Lung (tissue), 17 donors: ENCODE measurements at places on chromosomes 12 and 14. TPM values are rescaled to one million over a fixed set of nuclear protein-coding genes. Genes with fewer than 3 reads are reported as not detected.

CCDC196 gene
- not detected for total RNA-seq

FBXO34 gene
- total RNA-seq, result 59.4 TPM

IL31 gene
- total RNA-seq, result not detected

IGF1 gene
- 60.7 TPM for total RNA-seq

IFNG gene
- 0.40 TPM for total RNA-seq

NELL2 gene
- total RNA-seq, result 13.2 TPM

ARHGAP9 gene
- 40.0 TPM for total RNA-seq

PHC1 gene
- 63.5 TPM for total RNA-seq

PALS1 gene
- total RNA-seq, result 45.7 TPM

SEL1L gene
- total RNA-seq, result 101 TPM

SOAT2 gene
- total RNA-seq, result 0.21 TPM

RNASE3 gene
- total RNA-seq, result 0.31 TPM

TBX3 gene
- total RNA-seq, result 126 TPM

SIRT4 gene
- 1.2 TPM for total RNA-seq

TAS2R46 gene
- total RNA-seq, result 11.2 TPM

FGF23 gene
- not detected for total RNA-seq

DNA sequence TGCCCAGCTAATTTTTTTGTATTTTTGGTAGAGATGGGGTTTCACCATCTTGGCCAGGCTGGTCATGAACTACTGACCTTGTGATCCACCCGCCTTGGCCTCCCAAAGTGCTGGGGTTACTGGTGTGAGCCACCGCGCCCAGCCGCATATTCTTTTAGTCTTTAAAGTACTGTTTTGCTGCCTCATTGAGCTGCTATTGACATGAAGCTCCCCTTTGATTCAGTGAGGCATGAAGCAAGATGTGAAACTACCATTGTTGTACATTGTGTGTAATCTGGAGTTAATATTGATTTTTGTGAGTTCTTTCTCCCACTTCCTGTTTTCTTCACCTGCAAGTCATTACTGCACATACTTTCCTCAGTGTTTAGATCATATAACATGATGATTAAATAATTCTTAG, 80.8 kb downstream of the MNAT1 start:
- DNase-seq, result no peak

GRCh38 chr12:111111681-111112080, 191.3 kb upstream of the MYL2 start:
- no peak for DNase-seq

GRCh38 chr12:79689477-79690141, 1.2 kb downstream of the PAWR start:
- peak; percentile 56 for DNase-seq

- DNase-seq, result no peak
Observed at GRCh38 chr14:24674204-24674970, 40.4 kb upstream of the GZMB start.

DNA sequence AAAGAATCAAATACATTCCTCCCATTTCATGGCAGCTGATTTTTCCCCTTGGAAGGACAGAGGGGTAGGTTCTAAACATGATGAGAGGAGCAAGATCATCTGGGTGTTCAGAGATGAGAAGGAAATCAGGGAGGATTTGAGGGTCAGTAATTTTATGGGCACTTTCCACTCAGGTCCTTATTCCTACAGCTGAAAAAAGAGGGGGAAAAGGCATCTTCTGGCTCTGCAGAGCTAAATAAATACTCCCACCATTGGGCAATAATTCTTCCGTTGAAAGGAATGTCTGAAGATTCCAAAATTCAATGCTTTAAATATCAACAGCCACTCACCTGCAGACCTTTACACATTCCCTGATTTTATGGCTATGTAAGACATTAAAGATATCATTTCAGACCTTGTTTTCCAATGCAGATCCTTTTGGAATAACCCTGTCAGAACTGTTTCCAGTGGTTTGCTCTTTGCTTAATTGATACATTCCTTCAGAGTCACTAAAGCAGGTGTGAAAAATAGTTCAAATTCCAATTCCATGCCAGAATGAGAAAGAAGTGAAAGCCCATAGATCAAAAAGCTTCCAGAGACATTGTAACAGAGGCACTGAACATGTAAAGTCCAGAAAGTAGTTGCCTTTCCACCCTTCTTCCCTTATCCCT, 233.3 kb upstream of the KRR1 start:
- DNase-seq, result no peak

GRCh38 chr14:64705381-64706118, 1.3 kb downstream of the PLEKHG3 start:
- DNase-seq, result peak; percentile 50

- DNase-seq, result no peak
Observed at GRCh38 chr12:54657105-54657607, 9.0 kb upstream of the DCD start.

GRCh38 chr12:38386205-38386985, 69.8 kb downstream of the ALG10B start:
- no peak for DNase-seq

- no peak for DNase-seq
Observed at GRCh38 chr14:99821519-99822508, 28.6 kb downstream of the EML1 start.

GRCh38 chr14:91998667-91999570, 40.9 kb downstream of the TRIP11 start:
- no peak for DNase-seq

- DNase-seq, result no peak
Observed at GRCh38 chr12:9344541-9344940, 136.3 kb upstream of the PZP start.

GRCh38 chr12:49043856-49044258, 16.7 kb downstream of the KMT2D start:
- DNase-seq, result peak; percentile 20

GRCh38 chr14:75232597-75232996, 46.0 kb upstream of the FOS start:
- DNase-seq, result no peak

- no peak for DNase-seq
Observed at GRCh38 chr12:93888964-93889363, 211.8 kb downstream of the CRADD start.

- no peak for DNase-seq
Observed at GRCh38 chr14:83019744-83020414, 1486.2 kb upstream of the SEL1L start.

GRCh38 chr14:82421286-82421685, 887.6 kb upstream of the SEL1L start:
- DNase-seq, result no peak

DNA sequence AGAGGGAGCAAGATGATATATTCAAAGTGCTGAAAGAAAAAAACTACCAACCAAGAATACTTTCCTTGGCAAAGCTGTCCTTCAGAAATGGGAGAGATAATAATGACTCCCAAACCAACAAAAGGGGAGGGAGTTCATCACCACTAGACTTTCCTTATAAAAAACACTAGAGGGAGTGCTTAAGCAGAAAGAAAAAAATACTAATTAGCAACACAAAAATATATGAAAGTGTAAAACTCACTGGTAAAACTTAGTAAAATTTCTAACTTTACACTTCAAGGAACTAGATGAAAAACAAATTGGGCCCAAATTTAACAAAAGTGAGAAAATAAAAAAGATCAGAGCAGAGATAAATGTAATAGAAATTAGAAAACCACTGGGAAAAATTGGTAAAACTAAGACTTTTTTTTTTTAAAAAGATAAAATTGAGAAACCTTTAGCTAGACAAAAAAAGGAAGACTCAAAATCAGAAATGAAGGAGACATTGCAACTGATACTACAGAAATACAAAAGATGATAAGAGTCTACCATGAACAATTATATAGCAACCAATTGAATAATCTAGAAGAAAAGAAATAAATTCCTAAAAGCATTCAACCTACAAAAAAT, 60.4 kb upstream of the FAR2 start:
- DNase-seq, result no peak

DNA sequence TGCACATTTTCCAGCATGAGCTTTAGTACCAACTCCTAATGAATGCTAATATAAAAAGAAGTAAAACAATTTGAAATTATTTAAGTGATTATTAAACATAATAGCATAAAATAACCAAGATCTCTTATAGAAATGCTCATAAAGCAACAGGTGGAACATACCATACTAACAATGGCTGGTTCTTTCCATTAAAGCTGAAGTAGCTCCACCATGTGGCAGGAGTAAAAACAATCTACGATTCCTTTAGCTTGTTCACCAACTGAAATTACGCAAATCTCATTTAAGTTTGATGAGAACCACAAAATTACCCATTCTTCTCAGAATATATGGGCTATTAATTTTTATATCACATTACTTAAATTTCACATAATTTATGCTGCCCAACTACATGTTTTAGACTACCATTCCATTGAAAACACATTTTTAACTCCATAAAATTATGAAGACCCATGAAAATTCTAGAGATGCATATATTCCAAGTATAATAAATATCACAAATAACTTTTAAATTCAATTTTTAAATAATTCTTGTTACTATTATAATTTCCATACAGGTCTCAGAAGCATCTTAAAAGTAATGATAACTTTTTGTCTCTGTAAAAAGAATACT, 213.6 kb downstream of the DAD1 start:
- DNase-seq, result peak; percentile 70

GRCh38 chr12:96876966-96877365, 30.1 kb upstream of the NEDD1 start:
- no peak for DNase-seq

DNA sequence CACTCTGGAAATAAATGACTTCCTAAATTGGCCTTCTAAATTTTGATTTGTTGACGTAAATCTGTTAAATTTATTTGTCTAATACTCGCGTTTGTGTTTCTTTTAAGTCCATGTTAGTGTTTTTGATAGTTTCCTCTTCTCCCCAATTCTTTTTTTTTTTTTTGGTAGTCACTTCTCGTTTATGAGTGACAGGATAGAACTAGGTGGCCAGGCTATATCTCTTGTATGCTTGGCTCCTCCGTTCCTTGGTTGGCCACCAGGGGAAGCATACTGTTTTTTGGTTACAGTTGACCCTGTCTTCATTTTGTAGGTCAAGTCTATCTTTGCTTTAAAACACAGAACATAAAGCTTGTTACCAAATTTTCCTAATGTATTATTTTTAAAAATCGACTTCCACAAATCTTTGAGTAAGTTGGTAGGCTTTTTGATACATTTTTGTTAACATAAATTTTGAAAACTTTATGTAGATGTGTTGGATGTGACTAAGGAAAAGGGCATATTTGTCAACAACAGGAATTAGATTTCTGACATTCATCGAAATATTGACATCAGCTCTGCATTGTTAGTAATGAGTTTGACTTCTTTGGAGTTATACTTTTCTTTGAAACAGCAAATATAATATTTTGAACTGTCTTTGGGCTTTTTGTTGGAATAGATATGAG, 2.2 kb downstream of the RCOR1 start:
- DNase-seq, result peak; percentile 66

- no peak for DNase-seq
Observed at GRCh38 chr14:89521988-89522387, 105.0 kb upstream of the FOXN3 start.

- no peak for DNase-seq
Observed at GRCh38 chr12:104006929-104007328, 41.3 kb downstream of the TDG start.

- no peak for DNase-seq
Observed at GRCh38 chr14:64826333-64826732, 53.4 kb downstream of the SPTB start.

DNA sequence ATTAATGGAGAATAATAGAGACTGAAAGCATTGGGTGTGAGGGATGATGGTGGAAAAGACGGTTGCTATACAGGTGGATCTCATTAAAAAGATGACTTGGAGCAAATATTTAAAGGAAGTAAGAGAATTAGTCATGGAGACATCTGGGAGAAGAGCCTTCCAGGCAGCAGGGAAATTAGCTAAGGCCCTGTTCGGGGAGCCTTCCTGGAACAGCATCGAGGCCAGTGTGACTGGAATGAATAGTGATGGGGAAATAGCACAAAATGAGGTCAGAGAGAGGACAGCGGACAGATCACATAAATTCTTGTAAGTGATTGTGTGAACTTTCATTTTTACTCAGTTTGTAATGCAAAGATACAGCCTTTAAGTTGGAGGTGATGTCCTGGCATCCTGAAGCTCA, 842.3 kb downstream of the SLC6A15 start:
- no peak for DNase-seq

GRCh38 chr14:62304257-62304656, 542.0 kb downstream of the SNAPC1 start:
- DNase-seq, result no peak

GRCh38 chr12:81866081-81866480, 106.9 kb upstream of the PPFIA2 start:
- no peak for DNase-seq

DNA sequence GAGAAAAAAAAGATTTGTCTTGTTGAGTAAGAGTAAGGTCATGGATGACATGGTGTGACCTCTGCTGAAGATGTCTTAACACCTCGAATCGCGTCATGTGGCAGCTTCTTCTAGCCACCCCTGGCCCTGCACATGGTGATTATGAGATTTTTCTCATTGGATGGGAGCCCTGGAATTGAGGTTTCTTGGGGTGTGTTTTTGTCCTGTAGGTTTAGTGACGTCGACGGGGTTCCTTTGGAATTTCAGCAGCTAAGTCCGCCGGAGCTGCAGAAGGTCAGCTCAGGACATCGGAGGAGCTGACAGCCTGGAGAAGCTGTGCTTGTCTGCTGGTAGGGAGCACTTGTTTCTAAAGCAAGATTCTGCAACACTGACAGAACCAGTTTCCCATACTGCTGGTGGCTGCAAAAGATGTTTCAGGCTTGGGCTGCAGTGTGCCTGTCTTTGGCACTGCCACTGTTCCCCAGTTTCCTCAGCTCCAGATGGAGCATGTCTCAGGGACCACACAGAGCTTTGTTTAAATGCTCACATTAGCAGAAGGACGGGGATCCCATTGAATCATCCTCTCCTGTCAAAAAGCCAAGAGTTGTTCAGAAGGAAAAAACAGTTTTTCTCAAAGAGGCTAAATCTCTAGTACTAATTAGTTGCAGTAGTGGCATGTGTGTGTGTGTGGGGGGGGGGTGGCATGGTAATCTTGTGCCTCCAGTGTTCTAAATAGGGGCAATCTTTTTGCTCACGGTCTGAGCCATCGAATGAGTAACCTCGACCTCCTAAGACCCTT, 5.2 kb upstream of the FOS start:
- peak; percentile 95 for DNase-seq

GRCh38 chr12:50647479-50647878, 116.4 kb upstream of the ATF1 start:
- no peak for DNase-seq

DNA sequence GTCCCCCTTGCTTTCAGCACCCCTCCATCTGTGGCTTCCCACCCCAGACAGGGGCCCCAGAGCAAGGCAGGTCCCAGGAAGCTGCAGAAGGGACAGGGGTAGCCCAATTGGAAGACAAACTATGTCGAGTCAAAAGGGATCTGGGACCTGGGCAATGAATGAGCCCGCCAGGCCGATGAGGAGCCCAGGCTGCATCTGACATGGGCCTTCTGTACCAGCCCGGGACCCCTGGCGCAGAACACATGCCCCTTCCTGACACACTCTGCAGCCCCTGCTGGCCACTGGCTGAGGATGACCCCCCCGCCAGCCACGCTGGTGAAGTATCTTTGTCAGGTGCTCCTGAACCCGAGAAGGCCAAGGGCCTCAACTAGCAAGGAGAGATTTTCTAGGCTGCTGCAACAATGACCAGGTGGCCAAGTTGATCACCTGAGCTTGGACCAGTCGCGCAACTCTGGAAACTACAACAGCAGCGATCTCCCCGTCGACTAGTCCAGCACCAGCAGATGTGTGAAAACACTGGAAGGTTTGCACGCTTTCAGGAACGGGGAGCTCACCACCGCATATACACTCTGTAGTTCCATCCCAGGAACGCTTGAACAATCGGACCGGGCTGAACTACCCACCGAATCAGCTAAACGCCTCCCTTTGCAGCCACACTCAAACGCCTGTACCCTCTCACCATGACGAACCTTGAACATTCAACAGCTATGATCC, 119.0 kb downstream of the NCOR2 start:
- DNase-seq, result no peak

GRCh38 chr14:21987937-21988336, 314.3 kb upstream of the OR4E1 start:
- DNase-seq, result peak; percentile 63
